ENCODE measurements at places on chromosomes 5 and 9.

DNA sequence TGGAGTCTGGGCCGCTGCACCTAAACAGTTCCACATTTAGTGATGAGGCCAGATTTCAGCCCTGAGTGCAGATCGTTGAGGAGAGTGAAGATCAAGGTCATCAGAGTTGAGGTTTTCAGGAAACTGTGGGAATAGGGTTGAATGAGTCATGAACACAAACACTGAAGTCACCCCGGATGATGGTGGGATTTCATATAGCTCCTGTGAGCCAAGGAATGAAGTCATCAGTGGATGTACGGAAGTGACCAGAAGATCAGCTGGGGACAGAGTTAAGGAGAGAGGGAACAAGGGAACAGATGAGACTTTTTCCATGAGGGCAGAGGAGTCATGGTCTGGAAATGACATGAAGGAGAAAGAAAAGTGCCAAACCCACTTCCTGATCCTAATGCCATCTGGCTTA is 36.5 kb downstream of the PALM2AKAP2 start:
- no peak for DNase-seq

DNA sequence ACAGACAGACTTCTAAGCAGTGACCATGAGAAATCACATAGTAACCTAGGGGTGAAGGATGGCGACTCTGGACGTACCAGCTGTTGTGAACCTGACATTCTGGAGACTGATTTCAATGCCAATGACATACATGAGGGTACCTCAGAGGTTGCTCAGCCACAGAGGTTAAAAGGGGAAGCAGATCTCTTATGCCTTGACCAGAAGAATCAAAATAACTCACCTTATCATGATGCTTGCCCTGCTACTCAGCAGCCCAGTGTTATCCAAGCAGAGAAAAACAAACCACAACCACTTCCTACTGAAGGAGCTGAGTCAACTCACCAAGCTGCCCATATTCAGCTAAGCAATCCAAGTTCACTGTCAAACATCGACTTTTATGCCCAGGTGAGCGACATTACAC is 38.0 kb upstream of the CCDC152 start:
- DNase-seq, result no peak

DNA sequence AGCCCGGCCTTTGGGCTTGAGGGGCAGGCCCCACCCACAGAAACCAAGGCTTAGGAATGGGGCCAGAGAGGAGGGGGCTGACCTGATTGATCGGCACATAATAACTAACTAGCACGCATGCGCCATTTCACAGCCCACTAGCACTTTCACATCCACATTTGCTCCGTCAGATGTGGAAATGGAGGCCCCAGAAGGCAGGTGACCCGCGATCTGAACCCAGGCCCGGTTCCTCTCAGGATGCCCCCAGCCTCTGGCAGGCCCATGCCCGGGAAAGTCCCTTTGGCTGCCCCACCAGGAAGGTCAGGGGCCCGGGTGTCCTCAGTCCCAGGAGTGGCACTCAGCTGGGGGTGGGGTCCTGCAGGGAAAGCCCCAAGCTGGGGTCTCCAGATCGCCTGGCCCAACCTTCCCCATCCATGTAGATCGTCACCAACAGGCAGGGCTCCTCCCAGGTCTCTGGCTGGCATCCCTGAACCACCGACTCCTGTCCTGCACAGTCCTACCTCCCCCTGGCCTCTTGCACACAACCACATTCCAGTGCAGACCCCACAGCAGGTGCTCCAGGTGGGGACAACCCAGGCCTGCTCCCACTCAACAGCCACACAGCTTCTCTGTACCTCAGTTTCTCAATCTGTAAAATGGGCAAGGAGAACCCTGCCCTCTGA is 46.7 kb downstream of the VAV2 start:
- no peak for DNase-seq

GRCh38 chr9:101999441-101999840 is 261.0 kb upstream of the GRIN3A start:
- DNase-seq, result no peak

DNA sequence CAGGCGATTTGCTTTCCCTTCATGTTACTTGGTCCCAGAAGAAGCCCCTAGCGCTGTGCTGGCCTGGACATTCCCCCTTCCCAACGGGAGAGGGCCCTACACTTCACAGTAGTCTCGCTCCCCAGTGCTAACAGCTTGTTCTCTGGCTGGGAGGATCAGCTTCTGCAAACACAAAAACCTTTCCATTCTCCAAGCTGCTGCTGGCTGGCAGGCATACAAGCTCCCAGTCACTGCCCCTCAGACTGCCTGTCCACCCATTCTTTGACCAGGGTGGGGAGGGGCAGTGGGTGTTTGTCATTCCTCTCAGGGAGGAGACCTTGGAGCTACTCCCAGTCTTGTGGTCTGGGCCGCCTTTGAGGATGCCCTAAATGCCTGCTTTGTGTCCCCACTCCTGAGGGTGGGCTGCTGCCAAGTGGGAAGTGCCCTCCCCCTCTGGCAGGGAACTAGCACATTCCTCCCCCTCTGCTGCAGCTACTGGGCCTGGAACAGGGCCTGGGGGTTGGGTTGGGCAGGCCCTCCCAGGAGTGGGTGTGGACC is 20.8 kb downstream of the ENHO start:
- no peak for DNase-seq

- DNase-seq, result no peak
These were observed at the start of gene IL3 for GRCh38 chr5:132060501-132061161. IL3 (plus strand) TSS chr5:132060655; CDS start chr5:132060707, 52 bp downstream.

- DNase-seq, result no peak
These were observed 209.3 kb downstream of the GAPVD1 start for GRCh38 chr9:125470767-125471580.

DNA sequence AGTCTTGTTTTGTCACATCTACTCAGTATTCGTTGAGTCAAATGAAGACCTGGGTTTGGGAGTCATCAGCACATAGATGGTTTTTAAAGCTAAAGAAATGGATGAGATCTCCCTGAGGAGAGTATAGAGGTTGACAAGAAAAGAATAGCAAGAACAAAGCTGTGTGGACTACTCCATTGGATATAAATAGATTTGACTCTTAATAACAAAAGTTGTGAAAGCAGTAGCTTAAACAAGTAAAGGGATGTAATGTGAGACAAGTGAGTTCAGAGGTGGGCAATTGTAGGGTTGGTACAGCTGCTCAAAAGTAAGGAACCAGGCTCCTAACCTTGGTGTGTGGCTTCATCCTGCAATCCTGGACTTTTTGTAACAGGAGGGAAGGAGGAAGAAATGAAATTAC is 49.3 kb downstream of the CSNK1G3 start:
- DNase-seq, result no peak

GRCh38 chr5:159768243-159768642 is 148.0 kb upstream of the ADRA1B start:
- DNase-seq, result no peak

DNA sequence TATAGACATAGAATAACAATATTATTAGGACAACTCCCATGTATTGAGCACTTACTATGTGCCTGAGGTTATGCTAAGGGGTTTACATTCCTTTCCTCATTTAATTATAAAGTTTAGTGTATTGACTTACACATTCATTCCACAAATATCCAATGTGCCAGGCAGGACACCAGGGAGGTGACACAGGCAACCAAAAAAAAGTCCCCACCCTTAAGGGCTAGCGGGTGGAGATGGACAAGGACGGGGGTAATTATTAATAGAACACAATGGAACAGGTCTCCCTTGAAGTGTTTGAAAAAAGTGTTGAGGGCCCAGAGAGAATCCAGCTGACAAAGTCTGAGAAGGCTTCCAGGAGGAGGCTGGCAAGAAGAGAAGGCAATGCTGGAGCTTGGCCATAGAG is 5.7 kb downstream of the TBC1D2 start:
- no peak for DNase-seq

GRCh38 chr9:100602342-100602801 is 24.5 kb downstream of the CAVIN4 start:
- DNase-seq, result no peak

- DNase-seq, result no peak
These were observed 130.8 kb upstream of the MAN2A1 start for GRCh38 chr5:109558952-109559351.

- no peak for DNase-seq
These were observed 6.6 kb downstream of the ANKDD1B start for GRCh38 chr5:75617736-75618352.

DNA sequence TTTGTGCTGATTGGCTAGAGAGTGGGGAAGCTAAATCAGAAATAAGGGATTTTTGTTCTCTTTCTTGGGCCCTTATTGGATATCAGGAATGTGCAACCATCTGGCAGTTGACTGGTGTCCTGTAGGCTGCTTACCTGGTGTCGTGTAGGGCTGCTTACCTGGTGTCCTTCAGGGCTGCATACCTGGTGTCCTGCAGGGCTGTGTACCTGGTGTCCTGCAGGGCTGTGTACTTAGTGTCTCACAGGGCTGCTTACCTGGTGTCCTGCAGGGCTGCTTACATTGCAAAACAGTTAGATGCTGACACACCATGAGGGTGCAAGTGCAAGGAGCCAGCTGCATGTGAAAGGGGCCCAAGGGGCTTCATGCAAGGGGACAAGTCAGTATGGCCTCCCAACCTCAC is 249.3 kb downstream of the ICE1 start:
- DNase-seq, result no peak

DNA sequence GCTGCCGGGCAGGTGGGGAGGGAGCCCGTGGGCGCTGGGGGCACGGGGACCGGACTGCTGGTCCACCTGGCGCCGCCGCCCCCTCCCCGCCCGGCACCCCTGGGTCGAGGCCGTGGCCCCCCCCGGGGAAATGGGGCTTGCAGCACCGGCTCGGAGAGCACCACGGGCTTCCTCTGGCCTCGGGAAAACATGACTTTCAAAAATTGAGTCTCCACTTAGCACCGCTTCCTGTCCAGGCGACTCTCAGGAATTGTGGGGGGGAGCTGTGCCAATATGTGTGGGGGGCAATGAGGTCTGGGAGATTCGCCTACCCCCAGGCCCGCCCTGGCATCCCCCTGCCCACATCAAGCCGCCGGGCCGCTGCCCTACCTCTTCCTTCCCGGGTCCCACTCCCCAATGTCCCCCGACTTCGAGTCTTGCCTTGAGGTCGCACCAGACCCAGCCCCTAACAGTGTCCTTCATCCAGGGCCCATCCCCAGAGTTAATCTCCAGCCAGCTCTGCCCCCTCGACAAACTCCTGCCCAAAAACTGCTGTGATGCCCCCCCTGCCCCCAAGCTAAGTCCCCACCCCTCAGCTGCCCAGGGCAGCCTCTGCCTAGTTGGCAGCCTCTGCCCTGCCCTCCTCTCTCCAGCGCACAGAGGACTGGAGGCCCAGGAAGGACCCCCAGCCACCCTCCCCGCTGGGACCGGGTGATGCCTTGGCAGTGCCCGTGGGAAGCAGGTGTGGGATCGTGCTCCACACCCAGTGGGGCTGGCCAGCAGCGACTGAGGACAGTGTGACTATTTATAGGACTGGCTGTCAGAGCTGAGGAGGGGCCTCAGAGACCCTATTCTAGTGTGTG is 3.9 kb downstream of the EGFL7 start:
- DNase-seq, result no peak

DNA sequence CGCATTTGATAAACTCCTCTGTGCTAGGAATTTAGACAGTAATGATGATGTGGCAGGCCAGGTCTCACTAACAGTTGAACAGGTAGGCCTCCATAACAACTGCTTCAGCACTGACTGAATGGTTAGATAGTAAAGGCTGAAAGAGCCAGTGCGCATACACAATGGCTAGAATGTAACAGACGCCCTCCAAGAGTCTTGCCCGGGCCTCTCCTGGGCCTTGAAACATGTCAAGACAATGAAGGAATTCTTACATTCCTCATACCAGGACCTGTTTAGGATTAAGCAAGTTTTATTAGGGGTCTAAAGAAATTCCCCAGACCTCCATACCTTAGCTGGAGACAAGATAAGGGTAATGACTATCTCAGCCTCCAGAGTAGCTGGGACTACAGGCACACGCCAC is 6.7 kb upstream of the BICD2 start:
- DNase-seq, result no peak

- DNase-seq, result no peak
These were observed 2.1 kb downstream of the SAXO1 start for GRCh38 chr9:19030899-19031298.

DNA sequence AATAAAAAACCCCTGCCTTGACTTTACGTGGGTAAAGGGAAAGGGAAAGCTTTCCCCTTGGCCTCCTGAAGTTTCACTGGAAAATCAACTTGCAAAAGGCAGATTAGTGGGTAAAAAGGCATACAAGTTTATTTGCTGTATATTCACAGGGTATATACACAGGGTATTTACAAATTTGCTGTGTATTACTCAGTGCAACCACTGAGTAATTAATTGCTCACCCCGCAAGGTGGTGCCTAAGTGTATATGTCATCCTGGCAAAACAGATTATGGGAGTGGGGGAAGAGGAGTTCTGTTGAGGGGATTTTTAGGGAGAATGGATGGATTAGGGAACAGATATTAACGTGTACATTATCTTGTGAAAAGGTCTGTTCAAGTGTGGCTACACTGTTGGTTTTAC is 7.1 kb upstream of the RARS1 start:
- DNase-seq, result no peak

GRCh38 chr5:147426640-147427327 is 83.1 kb downstream of the DPYSL3 start:
- DNase-seq, result no peak

GRCh38 chr9:101707721-101708120 is 30.7 kb downstream of the GRIN3A start:
- DNase-seq, result no peak

GRCh38 chr5:117652958-117653280 is 1078.3 kb upstream of the SEMA6A start:
- DNase-seq, result no peak

DNA sequence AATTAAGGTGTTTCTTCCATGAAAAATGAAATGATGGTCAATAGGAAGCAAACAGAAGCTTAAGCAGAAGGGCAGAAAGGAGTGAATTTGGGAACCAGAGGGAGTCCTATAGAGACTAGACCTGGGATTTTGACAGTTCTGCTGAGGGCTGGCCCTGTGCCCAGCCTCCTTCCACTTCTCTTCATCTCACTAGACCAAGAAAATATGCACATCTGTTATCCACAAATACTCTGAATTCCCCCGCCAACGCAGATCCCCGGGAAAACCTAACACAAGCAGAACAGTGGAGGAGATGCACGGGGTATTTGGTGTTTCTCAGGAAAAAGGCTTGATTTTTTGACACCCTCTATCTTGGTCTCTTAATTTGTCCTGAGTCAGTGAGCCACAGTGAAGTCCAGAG is 22.7 kb downstream of the GRIA1 start:
- DNase-seq, result no peak

- DNase-seq, result no peak
These were observed 21.3 kb downstream of the MRPL36 start for GRCh38 chr5:1778138-1779020.

DNA sequence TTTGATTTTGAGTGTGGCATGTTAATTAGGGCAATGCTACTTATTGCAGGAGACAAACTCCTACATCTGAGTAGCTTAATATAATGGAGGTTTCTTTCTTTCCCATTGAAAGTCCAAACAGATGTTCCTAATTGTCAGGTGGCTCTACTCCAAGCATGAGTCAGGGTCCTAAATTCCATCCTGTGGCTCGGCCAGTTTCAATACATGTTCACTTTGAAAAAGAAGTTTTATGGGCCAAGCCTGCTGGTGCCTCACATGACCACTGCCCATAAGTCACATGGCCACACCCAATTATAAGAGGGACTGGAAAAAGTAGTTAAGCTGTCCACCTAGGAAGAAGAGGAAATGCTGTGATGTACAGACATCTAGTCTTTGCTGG is 170.4 kb downstream of the ARRDC3 start:
- no peak for DNase-seq

Measured in SIG-M5 (cell line).